ENCODE measurements at places on chromosomes 2 and 18. TPM values are rescaled to one million over a fixed set of nuclear protein-coding genes. Genes with fewer than 3 reads are reported as not detected.
A peak's percentile ranks its signal among the peaks of the same experiment; 100 is the strongest.

DNA sequence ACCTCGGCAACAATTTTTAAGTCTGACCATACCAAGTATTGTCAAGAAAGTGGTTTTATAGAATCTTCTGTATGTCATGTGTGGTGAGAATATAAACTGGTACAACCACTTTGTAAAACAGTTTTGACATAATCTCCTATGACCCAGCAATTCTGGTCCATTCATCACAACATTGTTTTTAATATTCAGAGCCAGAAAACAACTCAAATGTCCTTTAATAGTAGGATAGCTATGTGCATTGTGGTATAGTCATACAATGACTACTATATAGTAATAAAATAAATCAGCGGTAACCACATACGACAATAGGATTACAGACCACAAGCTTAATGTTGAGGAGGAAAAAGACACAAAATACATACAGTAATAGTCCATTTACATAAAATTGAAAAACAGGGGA lies 175.2 kb upstream of the SPATS2L start:
- no peak for DNase-seq

The DLX2 gene
- not detected for total RNA-seq

DNA sequence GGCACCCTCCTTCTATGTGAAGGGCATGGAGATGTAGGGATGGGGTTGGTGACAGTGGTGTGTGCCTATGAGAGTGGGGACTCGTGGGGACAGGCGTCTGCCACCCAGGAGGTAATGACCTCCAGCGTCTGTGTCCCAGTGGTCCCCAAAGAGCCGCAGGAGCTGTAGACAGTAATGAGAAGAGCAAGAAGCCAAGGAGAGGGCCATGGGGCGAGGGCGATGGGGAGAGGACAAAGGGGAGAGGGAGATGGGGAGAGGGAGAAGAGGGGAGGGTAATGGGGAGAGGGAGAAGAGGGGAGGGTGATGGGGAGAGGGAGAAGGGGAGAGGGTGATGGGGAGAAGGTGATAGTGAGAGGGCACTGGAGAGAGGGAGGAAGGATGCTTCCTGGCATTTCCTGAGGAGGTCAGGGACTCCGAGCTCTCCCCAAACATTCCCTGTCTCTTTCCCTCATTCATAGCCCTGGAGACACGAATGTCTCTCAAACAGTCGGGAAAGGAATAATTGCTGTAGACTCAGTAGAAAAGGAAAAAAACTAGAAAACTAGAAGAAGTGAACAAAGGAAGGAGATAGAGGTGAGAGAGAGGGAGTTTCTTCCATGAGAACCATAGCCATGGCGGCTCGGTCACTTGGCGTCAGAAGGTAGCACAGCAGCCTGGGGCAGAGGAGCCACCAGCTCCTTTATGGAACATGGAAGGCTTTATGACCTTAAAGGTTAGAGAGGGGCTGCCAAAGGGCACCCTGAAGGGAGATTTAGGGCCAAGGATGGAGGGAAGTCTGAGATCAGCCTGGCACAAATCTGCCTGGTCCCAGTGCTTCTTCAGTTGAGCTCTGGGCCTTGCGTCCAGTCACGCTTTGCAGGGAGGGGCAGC lies 39.5 kb downstream of the PSD4 start:
- DNase-seq = no peak

The ITGB6 gene
- not detected for total RNA-seq

GRCh38 chr2:100196786-100197494 lies 54.5 kb upstream of the AFF3 start:
- DNase-seq = no peak

DNA sequence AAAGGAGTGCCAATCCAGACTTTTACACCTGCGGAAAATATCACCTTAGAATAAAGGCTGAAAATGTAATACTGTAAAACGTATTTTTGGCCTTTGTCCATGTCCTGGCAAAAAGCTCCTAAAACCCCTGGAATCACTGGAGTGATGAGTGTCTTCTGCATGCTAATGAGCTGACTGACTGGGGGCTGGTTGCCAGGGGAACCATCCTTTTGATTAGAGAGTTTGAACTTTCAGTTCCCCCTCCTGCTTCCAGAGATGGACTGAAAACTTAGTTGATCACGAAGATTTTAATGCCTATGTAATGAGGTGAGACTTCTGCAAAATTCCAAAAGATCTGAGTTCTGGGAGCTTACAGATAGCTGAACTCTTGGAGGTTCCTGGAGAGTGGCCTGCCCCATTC lies 20.5 kb downstream of the PUM2 start:
- no peak for DNase-seq

The KCNG2 gene
- 0.14 TPM for total RNA-seq

- no peak for DNase-seq
Measured at GRCh38 chr2:215880970-215881369, 132.4 kb downstream of the MREG start.

The CHRNA1 gene
- total RNA-seq = not detected

GRCh38 chr2:133213651-133214050 lies 354.6 kb downstream of the NCKAP5 start:
- DNase-seq = no peak

- DNase-seq = no peak
Measured at GRCh38 chr18:76255070-76255683, 239.9 kb downstream of the ZNF516 start.

DNA sequence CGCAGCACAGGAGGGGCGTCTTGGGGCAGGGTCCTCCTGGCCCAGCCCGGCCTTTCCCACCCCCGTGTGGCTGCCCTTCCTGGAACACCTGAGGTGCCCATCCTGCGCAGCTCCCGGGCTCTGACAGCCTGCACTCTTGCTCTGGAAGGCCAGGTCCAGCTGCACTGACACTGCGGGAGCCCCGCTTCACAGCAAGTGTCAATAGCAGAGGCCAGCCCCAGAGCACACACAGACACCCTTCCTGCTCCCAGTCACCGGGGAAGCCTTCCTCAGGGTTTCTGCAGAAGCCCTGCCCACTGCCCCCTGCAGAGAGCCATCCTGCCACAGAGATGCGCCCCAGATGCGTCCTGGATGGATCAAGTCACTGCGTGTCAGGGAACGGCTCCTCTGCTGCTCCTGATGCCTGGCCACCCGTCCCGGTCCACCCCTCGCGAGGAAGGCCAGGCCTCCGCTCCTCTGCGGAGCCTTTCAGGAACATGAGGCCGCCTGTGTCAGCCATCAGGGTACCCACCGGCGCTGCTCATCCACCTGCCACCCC lies 519.2 kb upstream of the MYT1L start:
- DNase-seq = peak; percentile 54

The FBXO15 gene
- 0.55 TPM for total RNA-seq

DNA sequence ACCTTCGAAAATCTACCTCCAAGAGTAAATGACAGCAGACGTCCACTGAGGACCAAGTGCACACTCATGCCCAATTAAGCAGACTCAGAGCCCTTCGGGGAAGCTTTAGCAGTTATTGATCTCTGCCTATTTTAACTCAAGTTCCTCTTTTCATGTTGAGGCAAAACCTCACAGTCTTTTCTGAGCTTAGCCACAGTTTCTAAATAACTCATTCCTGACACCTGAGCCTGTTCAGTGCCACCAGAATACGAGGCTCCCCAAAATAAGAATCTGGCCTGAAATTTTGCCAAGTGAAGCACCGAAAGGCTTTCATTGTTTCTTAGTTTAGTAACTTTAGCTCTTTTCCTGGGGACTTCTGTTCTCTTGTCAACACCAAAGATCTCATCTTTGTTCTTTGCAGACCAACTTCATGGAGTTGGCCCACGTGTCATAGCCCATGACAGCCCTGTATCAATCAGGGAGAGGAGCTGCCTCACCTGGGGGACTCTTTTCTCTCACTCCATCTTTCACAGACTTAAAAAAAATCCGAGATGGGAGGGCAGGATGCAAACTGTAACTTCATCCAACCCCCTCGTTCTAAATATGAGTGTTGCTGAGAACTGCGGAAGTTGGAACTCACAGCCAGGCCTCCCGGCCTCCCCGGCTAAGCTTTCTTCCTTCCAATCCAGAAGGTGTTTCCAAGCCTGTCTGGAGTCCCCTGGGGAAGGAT lies 22.2 kb downstream of the INPP5D start:
- no peak for DNase-seq

The LHCGR gene
- not detected for total RNA-seq

The CCDC142 gene
- 9.8 TPM for total RNA-seq

- peak; percentile 62 for DNase-seq
Measured at GRCh38 chr18:21444465-21445212, 155.9 kb downstream of the ESCO1 start.

DNA sequence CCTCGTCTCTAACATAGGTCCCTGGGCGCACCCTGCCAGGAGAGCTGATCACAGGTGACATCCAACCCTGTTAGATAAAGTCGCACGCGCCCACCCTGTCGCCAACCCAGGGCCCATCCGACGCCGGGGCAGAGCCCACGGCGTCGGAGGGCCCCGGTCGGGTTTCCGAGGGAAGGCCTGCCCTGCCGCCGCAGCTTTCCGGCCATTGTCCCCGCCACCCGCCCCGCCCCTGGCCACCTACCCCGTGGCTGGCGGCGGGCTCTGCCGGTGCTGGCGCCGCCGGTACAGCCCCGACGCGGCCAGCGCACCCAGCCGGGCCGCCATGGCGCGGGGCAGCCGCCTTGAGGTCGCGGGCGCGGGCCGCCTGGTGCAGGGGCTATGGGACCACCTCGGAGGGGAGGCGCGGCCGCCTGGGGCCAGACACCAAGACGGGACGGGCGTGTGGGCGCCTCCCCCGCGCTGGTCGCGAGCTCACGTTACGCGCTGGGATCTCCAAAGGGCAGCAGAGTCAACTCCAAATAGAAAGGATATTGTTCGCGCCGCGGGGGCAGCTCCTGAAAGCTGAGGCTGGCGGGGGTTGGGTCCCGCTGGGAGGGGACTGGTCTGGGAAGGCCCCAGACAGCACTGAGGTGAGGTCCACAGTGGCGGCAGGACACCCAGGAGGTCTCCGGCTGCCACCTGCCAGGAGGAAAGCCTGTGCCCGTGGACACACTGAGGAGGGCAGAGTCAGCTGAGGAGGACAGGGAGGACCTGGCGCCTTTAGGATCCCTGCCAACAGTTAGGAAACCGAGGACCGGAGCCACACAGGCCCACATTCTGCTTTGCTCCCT lies 11.1 kb downstream of the LIMS2 start:
- DNase-seq = peak; percentile 88

GRCh38 chr2:44273596-44273995 lies 1.7 kb upstream of the SLC3A1 start:
- no peak for DNase-seq

- DNase-seq = no peak
Measured at GRCh38 chr2:234116010-234116409, 65.5 kb downstream of the SPP2 start.

Data from H7 (cell line).